ENCODE measurements at places on chromosomes 16 and 17. TPM values are rescaled to one million over a fixed set of nuclear protein-coding genes. Genes with fewer than 3 reads are reported as not detected.

GRCh38 chr16:81265658-81266451, 27.4 kb downstream of the BCO1 start:
- DNase-seq: no peak

- DNase-seq: no peak
Measured at GRCh38 chr17:54096216-54096615, 273.5 kb downstream of the KIF2B start.

GRCh38 chr16:67509016-67509415, 19.6 kb upstream of the RIPOR1 start:
- no peak for DNase-seq

DNA sequence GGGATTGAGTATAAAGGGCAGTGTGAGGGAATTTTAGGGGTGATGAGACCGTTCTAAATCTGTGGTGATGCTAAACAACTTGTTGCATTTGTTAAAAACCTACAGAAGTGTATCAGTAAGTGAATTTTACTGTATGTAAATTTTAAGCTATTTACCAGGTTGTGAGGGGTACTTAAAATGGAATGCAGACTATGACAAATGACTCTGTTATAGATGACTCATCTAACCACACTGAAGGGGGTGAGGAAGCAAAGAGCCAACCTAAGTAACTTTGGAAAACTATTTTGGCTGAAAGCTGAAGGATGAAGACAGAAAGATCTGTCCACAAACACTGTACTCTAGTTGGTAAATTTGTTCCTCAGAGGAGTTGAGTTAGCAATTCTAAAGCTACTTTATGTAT, 5.3 kb upstream of the MKS1 start:
- DNase-seq: no peak

GRCh38 chr17:29828676-29829284, 101.2 kb downstream of the SSH2 start:
- no peak for DNase-seq

GRCh38 chr17:5055543-5055942, 20.3 kb upstream of the SLC52A1 start:
- DNase-seq: no peak

DNA sequence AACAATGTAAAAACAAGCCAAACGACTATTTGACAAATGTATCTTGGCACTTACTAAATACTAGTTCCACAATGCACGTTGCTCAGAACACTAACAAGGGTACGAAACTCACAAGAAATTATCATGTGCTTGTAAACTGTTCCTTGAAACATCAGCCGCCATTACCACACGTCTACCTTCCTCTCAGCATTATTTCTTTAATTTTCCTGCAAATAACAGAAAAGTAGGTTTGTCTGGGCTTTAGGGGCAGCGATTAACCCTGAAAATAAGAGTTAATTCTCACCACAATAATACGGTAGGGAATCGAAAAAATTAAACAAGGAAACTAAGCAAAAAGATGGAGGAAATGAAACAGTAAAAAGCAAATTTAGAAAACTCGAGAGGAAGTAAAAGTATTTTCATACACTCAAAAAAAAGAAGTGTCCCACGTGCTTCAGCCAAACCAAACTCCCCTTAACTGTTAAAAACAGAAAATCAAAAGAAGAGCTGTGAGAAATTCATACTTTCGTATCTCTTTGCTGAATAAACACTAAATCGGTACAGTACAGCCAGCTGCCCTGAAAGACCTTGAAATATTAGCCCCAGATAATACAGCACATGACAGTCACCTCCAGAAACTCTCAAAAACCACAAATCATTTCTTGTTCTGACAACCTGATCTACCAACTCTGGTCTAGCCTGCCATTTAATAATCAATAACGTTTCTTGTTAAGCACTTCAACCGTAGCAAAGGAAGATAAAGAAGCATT, 1.2 kb downstream of the ARHGAP17 start:
- DNase-seq: no peak

GRCh38 chr16:89392881-89393737, 97.3 kb downstream of the ANKRD11 start:
- DNase-seq: no peak

DNA sequence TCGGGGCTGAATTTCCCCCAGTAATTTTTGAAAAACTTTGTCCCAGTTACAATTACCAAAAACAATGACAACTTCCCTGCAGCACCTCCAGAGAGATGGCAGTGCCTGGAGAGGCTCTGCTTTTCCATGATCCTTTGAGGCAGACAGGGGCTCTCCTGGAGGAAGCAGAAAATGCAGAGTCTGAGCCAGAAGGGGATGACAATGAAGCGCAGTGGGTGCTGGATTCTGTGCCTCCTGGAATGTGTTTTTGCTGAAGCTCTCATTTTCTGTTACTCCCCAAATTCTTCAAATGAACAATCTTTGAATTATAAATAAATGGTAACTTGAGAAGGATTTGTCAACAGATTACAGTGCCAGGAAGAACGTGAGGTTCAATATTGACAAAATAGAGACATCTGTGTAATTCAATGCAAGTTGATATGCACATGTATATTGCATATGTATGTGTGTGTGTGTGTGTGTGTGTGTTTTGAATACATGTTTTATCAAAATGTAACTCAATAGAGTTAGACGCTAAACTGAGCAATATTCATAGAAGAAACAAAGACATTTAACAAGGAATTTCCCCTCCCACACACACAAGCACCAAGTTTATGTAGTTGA, 9.7 kb upstream of the RUSF1 start:
- no peak for DNase-seq

GRCh38 chr16:80691111-80691741, 113.2 kb downstream of the CDYL2 start:
- no peak for DNase-seq

GRCh38 chr17:34760931-34761495, 181.6 kb downstream of the TMEM132E start:
- no peak for DNase-seq

DNA sequence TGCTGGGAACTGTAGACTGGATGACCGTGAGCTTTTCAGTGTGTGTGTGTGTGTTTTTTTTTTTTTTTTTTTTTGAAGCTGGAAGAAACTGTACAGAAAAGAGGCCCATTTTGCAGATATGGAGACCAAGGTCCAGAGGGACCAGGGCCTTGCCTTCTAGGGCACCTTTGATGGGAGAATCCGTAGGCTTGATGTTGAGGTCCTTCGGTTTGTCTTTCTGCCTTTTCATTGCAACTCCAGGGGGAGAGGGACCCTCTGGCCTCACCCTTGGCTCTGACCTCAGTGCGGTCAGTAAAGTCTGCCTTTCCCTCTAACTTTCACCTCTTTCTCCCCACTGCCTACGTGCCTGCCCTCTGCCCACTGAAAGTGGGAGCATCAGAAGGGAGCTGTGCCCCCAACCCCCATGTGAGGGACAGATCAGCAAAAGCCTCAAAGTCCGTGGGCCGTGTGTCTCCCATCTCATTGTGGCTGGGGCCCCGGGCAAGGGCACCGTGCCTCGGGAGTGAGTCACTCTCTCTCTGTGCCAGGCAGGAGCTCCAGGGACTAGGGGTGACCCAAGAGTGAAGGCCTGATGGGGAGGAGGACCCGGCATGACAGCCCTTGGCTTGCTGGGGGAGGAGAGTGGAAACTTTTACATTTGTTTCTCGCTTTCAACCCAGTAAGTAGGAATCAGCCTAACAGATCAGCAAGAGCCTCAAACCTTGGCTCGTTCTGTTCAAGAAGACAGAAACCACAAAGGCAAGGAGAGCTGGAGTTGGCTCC, 123.6 kb downstream of the CMIP start:
- DNase-seq: no peak

DNA sequence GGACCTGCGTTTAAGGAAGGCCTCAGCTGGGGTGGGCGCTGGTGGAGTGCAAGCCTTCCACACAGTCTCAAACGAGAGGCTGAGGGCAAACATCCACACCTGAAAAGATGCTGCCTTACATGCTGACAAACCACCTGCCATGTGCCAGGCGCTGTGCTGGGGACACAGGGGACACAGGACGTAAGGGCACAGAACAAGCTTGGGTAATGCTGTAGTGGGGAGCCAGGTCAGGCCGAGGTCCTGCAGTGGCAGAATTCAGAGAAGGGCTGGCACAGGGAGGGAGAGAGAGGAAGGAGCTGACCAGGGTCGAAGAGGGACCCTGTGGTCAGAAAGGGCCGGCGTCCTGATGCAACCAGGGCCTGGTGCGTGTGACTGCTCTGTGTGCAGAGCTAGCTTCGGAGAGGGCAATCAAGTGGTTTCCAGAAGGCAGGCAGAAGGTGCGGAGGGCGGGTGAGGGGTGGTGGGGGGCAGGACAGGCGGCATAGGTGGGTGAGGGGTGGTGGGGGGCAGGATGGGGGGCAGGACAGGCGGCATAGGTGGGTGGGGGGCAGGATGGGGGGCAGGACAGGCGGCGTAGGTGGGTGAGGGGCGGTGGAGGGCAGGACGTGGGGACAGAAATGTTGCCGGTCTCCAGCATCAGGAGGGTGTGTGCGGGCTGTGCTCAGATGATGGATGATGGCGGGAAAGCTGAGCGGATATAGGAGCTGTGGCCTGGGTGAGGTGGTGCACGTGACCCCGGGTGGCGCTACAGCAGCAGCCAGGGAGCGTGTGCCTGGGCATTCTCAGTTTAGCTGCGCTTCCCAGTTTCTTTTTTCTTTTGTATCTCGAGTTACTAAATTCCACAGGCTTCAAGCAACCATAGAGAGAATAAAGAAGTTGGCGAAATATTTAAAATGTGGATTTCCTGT, 18.8 kb downstream of the TELO2 start:
- no peak for DNase-seq

GRCh38 chr17:46044286-46044928, 45.4 kb downstream of the STH start:
- DNase-seq: no peak

DNA sequence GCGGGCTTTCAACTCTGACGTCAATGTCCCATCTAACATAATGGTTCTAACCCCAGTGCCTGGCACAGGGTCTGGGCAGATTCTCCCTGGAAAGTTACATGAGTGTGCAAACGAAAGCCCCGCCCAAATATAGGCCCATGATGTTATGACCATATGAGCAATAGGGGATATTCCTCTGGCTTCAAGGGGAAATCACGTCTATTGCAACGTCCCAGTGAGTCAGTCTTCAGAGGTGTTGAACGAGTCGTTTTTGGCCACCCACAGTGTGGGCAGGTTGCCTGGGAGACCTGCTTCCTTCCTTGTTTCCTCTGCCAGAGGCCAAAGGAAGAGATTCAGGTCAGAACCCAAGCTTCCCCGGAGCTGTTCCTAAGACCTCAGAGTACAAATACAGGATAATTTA, 30.3 kb downstream of the PIK3R5 start:
- no peak for DNase-seq

DNA sequence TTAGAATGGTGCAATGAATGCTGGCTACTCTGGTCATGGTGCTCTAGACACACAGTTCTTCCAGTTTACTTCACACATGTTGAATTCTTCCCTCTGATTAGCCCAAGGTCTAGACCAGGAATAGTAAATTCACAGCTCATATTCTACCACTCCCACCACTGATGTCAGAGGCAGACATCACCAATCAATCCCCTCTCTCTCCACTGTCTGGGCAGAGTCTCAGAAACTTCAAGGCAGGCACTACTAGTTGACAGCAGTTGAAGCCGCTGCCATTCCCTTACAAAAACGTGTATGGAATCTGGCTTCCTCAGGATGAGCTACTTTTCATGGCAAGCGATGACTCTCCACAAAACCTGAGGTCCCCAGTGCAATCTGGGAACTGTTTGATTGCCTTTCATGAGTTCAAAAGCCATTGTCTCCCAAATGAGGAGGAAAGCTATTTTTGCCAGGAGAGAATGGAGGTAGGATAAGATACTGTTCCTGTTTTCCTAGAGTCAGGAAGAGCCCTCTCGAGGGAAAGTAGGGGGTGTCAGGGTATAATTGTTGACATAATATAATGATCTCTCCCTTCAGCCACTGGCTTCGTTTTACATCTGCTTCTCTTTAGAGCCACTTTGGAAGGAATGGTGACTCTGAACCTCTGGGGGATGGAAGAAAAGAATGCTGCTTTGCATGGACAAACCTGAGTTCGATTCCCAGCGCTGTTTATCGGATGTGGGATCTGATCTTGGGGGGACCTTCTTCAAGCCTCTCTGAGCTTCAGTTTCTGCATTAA, 90.0 kb downstream of the FOXL1 start:
- no peak for DNase-seq

DNA sequence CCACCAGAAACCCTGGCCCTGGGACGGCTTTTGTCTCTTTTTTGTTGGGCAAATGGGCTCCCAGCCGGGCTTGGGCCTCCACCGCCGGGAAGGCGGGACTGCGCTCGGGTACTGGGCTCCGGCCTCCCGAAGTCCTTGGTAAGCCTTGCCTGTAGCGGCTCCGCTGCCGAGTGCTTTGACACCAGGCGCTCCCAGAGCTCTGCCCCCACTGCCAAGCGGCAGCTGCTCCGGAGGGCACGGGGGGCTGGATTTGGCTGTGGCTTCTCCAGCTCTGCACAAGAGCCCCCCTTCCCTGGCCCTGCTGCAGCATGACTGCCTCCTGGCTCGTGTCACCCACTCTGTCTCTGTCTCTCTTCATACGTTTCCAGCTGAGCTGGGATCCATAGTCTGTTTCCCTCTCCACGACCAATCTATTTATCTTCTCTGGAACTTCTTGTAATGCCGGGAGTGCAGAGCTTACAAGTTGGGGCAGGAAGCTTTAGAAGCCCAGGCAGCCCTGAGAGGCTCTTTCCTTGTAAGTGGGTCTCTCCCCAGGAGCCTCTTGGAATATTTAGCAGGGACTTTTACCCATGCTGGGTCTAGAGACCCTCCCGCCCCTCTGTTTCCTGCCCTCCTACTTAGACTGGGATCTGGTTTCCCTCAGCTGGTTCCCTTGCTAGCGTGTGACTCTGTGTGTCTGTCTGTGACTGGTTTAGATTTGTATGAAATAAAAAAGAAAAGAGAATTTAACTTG, 246.9 kb upstream of the GSE1 start:
- no peak for DNase-seq

- no peak for DNase-seq
Measured at GRCh38 chr17:5467416-5467815, 1.4 kb downstream of the DHX33 start.

- no peak for DNase-seq
Measured at GRCh38 chr17:4720787-4721186, 10.4 kb downstream of the ARRB2 start.

The TEX19 gene
- total RNA-seq: not detected

The CCL2 gene
- total RNA-seq: 18.6 TPM

The KRT28 gene
- 5.6 TPM for total RNA-seq

The HOXB9 gene
- total RNA-seq: 0.42 TPM

The KRT34 gene
- total RNA-seq: 27.1 TPM

The KRT39 gene
- total RNA-seq: 13.3 TPM

The MLX gene
- total RNA-seq: 39.1 TPM

The PRSS33 gene
- not detected for total RNA-seq

The KCNH4 gene
- total RNA-seq: not detected

The CSH1 gene
- not detected for total RNA-seq
